Hepatocyte (in vitro differentiated cells): ENCODE measurements at places on chromosomes 2 and 18. TPM values are rescaled to one million over a fixed set of nuclear protein-coding genes. Genes with fewer than 3 reads are reported as not detected.
A peak's percentile ranks its signal among the peaks of the same experiment; 100 is the strongest.

GRCh38 chr2:138572318-138572717 lies 70.7 kb downstream of the SPOPL start:
- no peak for DNase-seq

DNA sequence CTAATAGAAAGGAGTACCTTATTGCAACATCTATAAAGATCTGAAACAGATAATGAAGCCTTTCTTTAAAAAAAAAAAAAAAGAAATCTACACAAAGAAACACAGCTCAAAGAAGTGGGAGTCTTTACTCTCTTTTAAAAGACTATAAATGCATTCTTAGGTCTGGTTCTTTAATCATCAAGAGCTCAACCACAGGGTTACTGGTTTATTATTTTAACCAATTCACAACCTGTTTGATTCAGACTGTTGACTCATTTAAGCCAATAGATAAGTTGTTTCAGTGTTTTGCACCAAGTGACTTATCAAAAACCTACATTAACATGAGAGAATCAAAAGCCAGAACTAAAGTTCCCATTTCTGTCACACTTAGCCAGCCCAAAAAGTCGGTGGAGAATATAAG lies 93.1 kb downstream of the TCF4 start:
- DNase-seq = no peak

GRCh38 chr2:35864141-35864540 lies 491.4 kb upstream of the CRIM1 start:
- DNase-seq = peak; percentile 8

- no peak for DNase-seq
Observed at GRCh38 chr18:22634464-22634863, 216.7 kb upstream of the CTAGE1 start.

DNA sequence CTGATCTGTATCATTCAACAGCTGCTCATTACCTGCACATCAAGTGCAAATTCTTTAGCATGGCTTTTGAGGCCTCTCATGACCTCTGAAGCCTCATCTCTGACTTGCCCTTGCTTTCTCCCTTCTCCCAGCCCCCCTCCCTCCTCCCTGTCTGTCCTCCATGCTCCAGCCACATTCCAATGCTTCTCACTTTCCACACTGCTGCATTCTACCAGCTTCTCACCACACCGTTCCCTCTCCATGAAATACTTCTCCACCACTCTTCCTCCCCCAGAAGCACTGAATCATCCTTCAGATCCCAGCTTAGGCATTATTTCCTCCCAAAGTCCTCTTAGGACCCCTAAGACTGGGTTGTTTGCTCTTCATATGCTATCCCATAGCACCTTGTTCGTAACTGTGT lies 26.9 kb downstream of the GCG start:
- no peak for DNase-seq

GRCh38 chr18:74613381-74613780 lies 15.7 kb downstream of the ZNF407 start:
- DNase-seq = no peak

GRCh38 chr2:54559593-54560145 lies 103.5 kb downstream of the SPTBN1 start:
- peak; percentile 53 for DNase-seq

DNA sequence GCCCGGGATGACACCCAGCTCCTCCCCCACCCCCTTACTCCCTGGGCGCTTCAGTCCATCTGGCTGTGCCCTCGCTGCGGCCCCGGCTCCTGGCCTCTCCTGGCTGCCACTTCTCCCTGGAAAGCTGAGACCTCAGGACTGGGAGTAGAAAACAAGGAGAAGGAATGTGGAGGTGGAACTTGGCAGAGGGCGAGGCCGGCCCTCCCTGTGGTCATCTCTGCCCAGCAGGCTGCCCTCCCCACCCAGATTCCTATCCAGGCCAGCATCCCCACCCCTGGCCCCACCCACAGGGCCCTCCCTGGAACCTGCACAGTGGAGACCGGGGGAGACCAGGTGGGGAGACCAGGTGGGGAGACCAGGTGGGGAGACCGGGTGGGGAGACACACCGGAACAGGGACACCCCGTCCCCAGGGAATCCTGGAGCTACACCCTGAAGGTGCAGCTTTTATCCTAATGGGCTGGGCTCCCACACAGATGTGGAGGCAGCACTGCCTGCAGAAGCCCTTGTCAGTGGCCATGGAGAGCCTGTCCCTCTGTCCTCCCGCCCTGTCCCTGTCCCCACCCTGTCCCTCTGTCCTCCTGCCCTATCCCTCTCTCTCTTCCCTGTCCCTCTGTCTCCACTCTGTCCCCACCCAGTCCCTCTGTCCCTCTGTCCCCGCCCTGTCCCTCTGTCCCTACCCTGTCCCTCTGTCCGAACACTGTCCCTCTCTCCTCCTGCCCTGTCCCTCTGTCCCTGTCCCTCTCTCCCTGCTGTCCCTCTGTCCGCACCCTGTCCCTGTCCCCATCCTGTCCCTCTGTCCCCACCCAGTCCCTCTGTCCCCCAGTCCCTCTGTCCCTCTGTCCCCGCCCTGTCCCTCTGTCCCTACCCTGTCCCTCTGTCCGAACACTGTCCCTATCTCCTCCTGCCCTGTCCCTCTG lies 157.1 kb downstream of the PXDN start:
- DNase-seq = no peak

DNA sequence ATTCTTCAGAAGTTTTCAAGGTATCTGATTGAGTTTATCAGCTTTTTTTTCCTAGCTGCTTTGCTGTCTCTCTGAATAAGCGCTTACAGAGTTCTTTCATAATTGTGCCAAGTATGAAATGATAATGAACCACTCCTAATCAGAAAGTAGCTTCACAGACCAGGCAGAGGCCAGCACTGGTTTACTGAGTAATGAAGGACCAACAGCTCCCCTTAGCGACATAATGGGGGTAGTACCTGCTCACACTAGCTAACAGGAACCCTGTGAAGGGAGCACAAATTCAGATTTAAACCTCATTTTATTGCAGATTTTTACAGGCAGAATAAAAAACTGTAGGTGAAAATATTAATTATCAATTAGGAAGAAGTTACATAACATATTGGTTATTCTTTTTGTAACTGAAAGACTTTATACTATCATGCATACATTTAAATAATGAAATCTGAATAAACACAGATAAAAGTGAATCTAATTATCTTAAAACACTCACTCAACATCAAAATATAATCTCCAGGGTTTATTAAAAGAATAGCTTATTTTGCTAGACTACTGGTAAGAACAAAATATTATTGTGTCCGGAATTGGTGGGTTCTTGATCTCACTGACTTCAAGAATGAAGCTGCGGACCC lies 53.7 kb upstream of the LRRC30 start:
- peak; percentile 86 for DNase-seq

DNA sequence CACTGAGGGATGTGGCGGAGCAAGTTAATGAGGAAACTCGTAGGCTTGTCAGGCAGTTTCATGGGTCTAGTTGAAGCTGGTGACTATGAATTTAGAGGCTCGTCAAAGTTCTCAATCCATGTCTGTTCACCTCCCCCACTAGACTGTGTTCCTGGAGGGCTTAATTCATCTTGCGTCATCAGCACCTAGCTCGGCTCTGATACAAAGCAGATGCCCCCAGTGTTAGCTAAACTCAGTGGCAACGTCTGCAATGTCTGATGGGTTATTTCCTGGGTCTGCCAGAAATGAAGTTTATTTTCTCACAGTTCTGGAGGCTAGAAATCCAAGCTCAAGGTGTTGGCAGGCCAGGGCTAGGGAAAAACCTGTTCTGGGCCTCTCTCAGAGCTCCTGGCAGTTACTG lies 140.6 kb downstream of the PID1 start:
- DNase-seq = peak; percentile 27

DNA sequence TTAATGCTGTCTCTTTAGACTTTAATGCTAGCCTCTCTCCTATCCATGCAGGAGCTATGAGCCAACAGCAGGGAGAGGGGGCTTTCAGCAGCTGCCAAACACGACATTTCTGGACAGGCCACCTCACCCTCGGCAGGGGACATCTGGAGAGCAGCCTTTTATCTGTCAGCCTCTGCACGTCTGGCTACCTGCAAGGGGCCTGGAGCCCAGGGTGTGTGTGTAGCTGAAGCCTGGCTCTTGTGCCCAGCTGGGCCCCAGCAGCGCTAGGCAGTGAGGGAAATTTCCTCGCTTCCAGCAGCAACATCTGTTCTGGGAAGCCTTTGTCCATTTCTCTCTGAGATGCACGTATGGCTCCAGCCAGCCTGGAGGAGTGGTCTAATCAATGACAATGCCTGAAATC lies 728.7 kb upstream of the ID2 start:
- DNase-seq = no peak

- DNase-seq = no peak
Observed at GRCh38 chr2:17573085-17573803, 32.7 kb downstream of the VSNL1 start.

DNA sequence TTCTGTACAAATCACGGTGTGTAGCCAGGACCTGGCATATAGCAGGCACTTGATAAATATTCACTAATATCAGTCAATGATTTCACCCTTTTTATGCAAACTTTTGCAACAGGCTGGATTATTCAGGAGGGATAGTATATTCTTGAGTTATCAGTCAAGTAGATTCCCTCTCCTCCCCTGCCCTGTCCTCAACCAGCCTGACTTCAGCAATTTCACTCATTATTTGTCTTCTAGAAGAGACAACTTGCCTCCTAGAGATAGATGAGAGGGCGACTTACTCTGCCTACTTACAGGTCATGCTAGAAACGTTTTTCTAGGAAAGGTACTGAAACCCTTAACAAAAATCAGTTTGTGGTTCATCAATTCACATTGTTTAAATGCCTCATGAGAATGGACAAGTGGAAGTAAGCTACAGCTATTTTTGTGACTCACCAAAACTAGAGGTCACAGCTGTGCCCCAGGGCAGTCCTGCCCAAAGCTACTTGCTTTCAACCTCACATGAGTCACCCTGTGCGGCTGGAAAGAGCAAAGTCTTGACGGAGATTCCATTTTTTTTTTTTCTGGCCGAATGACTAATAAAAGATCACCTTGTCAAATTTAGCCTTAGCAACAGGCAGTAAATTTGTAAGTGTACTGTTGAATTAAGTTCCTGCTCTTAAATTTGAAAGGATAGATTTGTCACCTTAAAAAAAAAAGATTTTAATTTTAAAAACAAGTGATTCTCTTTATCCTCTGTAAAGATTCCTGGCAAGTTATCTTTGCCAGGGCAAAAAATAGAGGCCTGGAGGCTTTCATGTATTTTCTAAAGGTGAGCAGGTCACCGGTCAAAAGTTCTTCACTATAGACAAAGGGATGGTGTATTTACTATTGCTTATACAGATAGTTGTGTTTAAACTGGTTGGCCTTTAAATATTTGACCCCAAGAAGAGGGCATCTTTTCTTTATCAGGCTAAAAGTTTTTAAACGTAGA lies 109.0 kb upstream of the SLC35G4 start:
- peak; percentile 79 for DNase-seq

DNA sequence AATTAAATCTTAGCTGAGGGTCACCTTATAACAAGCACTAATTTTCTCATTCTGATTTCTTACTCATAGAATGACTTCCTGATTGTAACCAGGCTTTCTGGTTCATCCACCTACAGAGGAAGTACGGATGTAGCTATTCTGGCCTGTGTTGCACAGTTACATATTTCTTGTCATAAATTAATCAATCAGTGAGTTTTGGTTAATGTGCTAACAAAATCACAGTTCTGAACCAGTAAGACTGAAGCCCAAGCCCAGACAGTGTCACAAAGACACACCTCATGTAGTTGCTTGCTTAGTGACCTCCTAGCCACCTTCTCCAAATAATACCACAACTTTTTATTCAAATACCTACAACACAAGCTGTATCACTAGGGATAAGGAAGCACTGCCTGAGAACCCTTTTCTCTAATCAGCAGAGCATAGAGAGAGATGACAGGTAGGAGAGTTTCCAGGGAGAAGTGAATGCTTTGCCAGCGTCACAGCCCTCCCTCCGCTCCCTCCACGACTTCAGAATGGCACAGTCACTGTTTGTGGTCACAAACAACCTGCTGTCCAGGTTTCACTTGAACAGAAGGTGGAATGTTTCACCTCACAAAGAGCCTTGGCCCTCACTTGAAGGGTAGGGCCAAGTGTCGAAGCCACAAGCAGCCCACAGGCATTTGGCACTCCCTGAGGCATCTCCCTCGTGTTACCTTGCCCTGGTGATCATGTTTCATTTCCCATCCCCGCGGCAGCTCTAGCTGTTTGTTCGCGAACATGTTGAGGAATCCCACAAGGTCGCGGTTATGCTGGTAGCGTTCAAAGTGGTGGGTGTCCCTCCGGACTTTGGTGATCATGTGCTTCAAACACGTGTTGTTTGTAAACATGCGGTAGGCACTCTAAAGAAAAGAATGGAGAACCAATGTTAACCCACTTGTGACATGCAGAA lies 120.8 kb upstream of the STK17B start:
- DNase-seq = no peak

DNA sequence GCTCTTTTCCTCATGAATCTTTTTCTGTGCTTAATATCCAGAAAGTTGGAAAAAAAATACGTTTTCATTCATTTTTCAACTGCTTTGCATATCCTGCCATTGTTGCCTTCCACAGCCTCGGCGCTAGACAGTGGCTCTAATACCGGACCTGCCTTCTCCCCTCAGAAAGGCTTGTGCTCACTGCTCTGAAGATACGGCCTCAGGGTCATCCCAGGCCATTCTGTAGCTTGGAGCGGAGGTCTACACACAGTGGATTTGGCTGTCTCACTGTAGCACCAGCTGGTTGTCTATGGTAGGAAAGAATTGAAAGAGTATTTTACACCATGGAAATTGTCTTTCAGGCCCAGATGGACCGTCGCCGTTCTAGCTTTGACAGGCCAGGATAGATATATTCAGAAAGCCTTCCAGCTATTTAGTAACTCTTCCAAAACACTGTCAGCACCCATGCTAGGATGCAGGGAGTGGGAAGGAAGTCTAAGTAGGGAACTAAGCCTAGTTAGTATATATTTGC lies 242.0 kb downstream of the TMEM182 start:
- no peak for DNase-seq

- DNase-seq = peak; percentile 54
Observed at GRCh38 chr18:74278058-74278457, 13.7 kb downstream of the CYB5A start.

Gene RHBDD1
- 16.2 and 20.1 TPM in 2 replicates for total RNA-seq

Gene TLX2
- total RNA-seq = not detected in 2 replicates

Gene SLC11A1
- total RNA-seq = 0.60 and 0.72 TPM in 2 replicates

Gene POTEC
- not detected in 2 replicates for total RNA-seq

Gene PAX8
- 0.20 TPM in 1 of 2 replicates, not detected in the other for total RNA-seq

Gene DQX1
- total RNA-seq = 1.2 and 4.0 TPM in 2 replicates

Gene G6PC2
- not detected in 2 replicates for total RNA-seq

Gene CD302
- 25.2 and 26.0 TPM in 2 replicates for total RNA-seq

Gene CROCC2
- 0.10 and 0.20 TPM in 2 replicates for total RNA-seq

Gene FHOD3
- total RNA-seq = 2.6 and 2.7 TPM in 2 replicates

Gene EFR3B
- total RNA-seq = 2.0 and 2.7 TPM in 2 replicates

Gene MC4R
- not detected in 2 replicates for total RNA-seq

Gene MAL
- total RNA-seq = 1.4 TPM in 1 of 2 replicates, not detected in the other

Gene DSG4
- total RNA-seq = 0.12 and 0.23 TPM in 2 replicates

Gene SKOR2
- total RNA-seq = not detected in 2 replicates

Gene FLACC1
- total RNA-seq = 0.80 and 1.2 TPM in 2 replicates

Gene GAD1
- 0.08 and 0.50 TPM in 2 replicates for total RNA-seq

Gene DTNB
- 10.3 and 12.8 TPM in 2 replicates for total RNA-seq

Gene SLC19A3
- 19.7 and 21.8 TPM in 2 replicates for total RNA-seq

Gene MROH2A
- total RNA-seq = not detected in 2 replicates

Gene YWHAQ
- 302 and 327 TPM in 2 replicates for total RNA-seq

Gene IL18RAP
- total RNA-seq = 0.40 and 0.80 TPM in 2 replicates

Gene HNMT
- total RNA-seq = 26.3 and 39.7 TPM in 2 replicates

Gene CNGA3
- 0.04 and 0.13 TPM in 2 replicates for total RNA-seq

Gene PID1
- total RNA-seq = 26.7 and 27.8 TPM in 2 replicates
